ENCODE measurements at places on chromosomes 5 and 9.

GRCh38 chr5:125295405-125295872 is 549.0 kb upstream of the ZNF608 start:
- DNase-seq, result peak; percentile 55

- no peak for DNase-seq
Observed at GRCh38 chr9:124342402-124342775, 72.9 kb downstream of the PSMB7 start.

- no peak for DNase-seq
Observed at GRCh38 chr5:113118298-113118697, 141.7 kb downstream of the DCP2 start.

DNA sequence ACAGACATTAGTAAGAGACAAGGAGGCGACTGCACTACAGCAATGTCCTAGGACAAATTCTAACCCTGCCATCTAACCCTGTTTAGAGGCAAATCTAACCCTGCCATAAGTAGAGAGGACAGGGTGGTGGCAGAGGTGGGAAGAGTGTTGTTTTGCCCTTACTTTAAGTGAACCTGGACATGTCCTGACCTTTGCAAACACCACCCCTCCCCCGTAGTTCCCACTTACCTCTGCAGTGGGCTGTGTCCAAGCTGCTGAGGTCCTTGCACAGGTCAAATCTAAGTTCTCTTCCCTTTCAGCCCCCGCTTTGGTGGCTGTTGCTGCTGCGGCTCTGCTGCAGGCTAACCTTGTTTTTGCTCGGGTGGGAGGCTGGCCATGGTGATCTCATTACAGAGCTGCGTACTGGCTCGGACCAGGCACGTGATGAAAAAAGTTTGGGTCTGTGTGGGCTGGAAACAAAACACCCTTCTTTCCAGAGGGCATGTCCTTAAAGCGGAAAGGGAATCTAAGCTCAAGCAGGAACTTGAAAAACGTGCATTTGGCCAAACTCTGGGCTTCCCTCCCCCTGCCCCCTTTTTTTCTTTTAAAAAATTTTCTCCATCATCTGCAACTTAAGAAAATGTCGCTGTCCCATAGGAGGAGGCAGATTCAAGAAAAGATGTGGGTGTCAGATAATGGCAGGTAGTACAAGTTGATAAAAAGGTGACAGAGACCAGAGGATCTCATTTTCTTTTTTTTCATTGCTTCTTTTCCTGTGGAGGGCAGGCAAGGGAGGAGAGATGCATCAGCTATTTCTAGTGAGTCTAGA is at the start of gene FAXDC2:
Gene FAXDC2, minus strand, starts transcription at position 349 of the 808 bp plus-strand sequence. CDS start 12,425 bp downstream, outside the sequence.
- DNase-seq, result peak; percentile 89

GRCh38 chr5:23579566-23579965 is 72.2 kb downstream of the PRDM9 start:
- DNase-seq, result no peak

- DNase-seq, result peak; percentile 42
Observed at GRCh38 chr5:137822158-137822764, 45.4 kb upstream of the MYOT start.

- DNase-seq, result no peak
Observed at GRCh38 chr5:23648656-23649055, 141.2 kb downstream of the PRDM9 start.

GRCh38 chr5:79962575-79963222 is 28.4 kb downstream of the MTX3 start:
- DNase-seq, result no peak

- DNase-seq, result peak; percentile 53
Observed at GRCh38 chr5:125558466-125558865, 812.0 kb upstream of the ZNF608 start.

GRCh38 chr9:22740781-22741180 is 294.2 kb downstream of the DMRTA1 start:
- DNase-seq, result no peak

GRCh38 chr5:131671409-131671808 is 36.4 kb upstream of the RAPGEF6 start:
- DNase-seq, result no peak

DNA sequence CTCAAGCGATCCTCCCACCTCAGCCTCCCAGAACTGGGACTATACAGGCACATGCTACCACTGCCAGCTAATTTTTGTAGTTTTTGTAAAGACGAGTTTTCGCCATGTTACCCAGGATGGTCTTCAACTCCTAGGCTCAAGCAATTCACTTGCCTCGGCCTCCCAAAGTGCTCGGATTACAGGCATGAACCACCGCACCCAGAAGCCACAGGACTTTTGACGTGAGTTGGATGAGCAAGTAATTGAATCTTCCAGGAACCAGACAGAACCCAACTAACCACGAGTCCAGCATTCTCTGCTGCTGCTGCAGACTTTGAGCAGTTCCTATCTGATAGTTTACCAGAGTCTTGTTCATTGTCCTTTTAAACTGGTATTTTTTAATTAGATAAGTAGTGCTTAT is 9.6 kb upstream of the ATP6V0E1 start:
- no peak for DNase-seq

DNA sequence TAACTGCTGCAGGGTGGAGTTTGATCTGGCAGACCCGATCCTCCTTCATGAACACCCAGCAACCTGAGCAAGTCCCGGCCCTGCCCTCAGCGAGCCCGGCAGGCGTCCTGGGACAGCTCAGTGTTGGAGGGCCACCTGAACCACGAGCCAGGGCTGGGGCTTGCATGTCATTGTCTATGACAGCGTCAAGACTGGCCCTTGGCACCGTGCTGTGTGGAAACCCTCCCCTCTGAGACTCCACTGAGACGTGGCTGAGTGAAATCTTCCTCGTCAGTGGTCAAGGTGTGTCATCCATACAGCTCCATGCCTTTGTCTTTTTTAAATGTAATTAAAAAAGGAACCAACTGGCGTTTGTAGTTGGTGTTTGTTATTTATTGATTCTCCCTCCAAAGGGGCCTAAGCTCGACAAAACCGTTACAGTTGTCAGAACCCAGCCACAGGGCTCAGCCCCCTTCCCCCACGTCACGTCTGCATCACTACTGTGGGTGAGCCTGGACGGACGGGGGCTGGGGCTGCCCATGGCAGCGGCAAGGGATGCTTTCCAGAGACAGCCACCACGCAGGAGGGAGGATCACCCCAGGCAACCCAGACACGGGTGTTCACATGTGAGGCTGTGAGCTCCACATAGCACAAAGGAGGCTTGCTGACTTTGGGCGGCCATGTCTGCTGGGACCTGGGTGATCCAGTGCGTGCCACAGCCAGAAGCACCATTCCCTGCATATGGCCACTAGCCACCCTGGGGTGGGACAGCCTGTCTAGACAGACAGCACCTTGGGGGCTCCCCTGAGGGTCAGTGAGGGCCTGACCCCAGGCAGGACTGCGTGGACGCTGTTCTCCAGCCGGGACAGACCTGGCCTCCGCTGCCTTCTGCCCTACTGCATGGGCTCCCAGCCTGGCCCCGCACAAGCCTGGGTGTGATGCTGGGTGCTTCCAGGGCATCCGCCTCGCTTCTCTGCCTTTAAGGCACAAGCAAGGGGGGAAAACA is 7.3 kb downstream of the UCK1 start:
- DNase-seq, result no peak

GRCh38 chr5:66041627-66042026 is 102.5 kb upstream of the SREK1 start:
- DNase-seq, result no peak

- no peak for DNase-seq
Observed at GRCh38 chr9:77556396-77556795, 91.7 kb downstream of the GNA14 start.

GRCh38 chr5:135055396-135055795 is 21.4 kb upstream of the PITX1 start:
- DNase-seq, result no peak

DNA sequence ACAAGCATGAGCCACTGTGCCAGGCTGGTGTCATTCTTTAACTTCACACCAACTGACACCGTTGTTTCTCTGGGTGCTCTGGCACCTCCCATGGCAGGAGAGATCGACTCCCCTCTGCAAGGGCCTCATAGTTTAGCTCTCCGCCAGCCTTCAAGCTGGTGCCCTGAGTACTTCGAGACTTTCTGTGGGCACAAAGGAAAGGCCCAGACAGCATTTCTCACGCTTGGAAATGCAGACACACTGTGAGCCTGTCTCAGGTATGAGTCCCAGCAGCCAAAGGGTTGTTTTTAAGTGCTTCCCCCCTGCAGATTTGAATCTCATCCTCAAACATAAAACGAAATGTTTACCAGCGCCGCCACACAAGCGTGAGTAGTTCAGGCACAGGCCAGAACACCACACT is 11.1 kb upstream of the TCF7 start:
- DNase-seq, result no peak

GRCh38 chr5:57171816-57172465 is 1.9 kb upstream of the GPBP1 start:
- no peak for DNase-seq

GRCh38 chr5:139639619-139640380 is 8.3 kb upstream of the CXXC5 start:
- DNase-seq, result no peak

- peak; percentile 26 for DNase-seq
Observed at GRCh38 chr5:42811591-42812446, at the start of gene SELENOP. SELENOP (minus strand) TSS chr5:42811892; CDS start chr5:42808353, 3,539 bp downstream.

DNA sequence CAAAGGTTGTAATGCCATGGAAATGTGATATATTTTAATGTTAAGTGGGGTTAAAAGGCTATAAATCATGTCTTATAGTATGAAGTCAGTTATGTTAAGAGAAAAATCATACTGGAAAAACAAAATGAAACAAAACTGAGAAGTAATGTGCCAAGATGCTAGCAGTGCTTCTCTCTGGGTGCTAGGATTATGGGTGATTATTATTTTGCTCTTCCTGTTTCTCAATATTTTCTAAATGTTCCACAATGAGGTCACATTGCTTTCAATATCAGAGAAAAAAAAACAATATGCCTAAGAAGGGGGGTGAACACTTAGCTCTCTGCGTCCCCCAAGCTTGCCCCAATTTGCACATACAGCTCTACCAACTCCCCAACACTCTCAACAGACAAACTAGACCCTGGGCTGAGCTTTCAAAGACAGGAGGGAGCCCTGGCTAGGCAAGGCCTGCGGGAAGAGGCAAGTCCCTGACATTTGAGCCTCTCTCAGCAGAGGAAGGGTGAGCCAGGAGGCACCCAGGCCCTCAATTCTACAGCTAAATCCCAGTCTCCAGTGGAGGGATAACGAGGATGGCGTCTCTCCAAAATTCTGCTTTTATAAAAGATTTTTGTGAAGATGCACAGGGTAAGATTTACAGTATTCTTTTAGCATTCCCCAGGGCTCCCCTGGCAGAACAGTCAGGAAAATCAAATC is 24.4 kb downstream of the WHRN start:
- no peak for DNase-seq

- no peak for DNase-seq
Observed at GRCh38 chr5:67954351-67954750, 261.2 kb upstream of the PIK3R1 start.

- no peak for DNase-seq
Observed at GRCh38 chr5:142486020-142486419, 161.2 kb upstream of the SPRY4 start.

DNA sequence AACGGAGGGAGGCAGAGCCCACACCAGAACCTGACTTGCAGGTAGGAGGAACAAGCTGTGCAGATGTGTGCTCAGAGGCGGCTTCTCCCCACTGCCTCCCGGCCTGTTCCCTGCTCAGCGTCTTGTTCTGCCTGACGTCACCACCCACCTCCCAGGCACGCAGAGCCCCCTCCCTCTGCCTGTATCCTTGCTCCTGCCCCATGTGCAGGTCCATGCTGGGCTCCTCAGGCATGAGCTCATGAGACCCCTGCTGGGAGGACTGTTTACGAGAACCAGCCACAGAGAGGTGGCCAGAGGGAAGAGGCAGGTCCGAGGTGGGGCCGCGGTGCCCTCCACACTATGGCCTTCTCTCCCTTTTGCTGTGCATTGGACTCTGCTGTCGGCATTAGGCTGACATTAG is 45.5 kb downstream of the SLC6A3 start:
- DNase-seq, result no peak

- no peak for DNase-seq
Observed at GRCh38 chr5:18900644-18901043, 1087.4 kb downstream of the CDH18 start.

DNA sequence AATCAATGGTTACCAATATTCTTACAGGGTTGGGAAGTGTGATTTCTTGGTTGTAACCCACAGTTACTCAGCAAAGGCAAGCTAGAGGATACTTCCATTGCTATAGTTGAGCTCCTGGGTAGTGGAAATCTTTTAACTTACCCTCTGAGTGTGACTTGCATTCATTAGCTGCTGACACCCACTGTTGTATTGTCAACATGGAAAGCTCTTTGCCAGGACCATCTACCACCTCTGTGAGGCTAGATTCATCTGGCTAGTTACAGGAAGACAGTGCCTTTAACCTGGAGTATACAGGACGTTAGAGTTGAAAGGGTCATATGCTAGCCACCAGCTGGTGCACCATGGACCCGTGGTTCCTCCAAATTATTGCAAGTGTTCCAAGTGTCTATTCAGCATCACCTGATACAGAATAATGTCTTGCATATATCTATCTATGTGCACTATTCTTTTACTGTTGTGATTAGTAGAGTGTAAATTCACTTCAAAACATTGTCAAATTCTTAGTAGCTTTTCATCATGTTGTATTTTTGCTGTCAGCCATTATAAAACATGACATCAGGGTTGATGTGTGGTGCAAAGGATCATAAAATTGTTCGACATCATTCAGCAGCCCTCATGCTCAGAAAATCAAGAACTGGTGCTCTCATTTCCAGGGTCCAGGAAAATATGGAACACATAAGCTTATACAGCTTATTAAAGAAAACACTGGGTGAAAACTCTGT is 239.0 kb downstream of the PJA2 start:
- no peak for DNase-seq

GRCh38 chr5:168790002-168790635 is 211.0 kb upstream of the PANK3 start:
- peak; percentile 12 for DNase-seq

DNA sequence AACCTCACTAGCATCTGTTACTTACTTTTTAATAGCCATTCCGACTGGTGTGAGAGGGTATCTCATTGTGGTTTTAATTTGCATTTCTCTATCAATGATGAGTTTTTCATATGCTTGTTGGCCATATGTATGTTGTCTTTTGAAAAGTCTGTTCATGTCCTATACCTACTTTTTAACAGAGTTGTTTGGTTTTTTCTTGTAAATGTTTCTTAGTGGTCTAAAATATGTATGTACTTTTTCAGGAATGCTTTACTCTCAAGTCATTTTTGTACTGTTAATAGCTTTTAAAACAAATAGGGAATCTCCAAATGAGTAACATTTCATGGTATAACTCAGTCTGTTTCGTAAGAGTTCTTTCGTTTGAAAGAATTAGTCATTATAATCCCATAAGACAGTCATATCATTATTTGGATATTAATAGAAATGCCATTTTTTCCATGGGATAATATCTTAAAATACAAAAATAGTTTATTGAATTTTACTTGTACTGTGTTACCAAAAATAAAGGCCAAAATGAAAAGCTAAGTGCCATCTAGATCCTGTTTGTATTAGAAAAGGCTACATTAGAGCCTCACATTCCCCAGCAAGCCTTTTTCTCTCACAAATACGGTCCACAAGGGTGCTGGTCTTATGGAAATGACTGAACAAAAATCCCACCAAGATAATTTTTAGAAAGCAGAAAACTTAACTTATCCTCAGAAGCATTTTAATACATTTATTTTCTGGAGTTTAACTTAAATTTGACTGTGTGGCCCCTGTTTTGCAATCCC is 247.7 kb downstream of the PJA2 start:
- DNase-seq, result peak; percentile 56

GRCh38 chr5:116032094-116032517 is at the start of gene ARL14EPL:
ARL14EPL (plus strand) TSS chr5:116032472; CDS start chr5:116051466, 18,994 bp downstream.
- DNase-seq, result peak; percentile 94

All from fibroblast of the aortic adventitia (primary cell).